ENCODE measurements at places on chromosomes 4 and X. TPM values are rescaled to one million over a fixed set of nuclear protein-coding genes. Genes with fewer than 3 reads are reported as not detected.

DNA sequence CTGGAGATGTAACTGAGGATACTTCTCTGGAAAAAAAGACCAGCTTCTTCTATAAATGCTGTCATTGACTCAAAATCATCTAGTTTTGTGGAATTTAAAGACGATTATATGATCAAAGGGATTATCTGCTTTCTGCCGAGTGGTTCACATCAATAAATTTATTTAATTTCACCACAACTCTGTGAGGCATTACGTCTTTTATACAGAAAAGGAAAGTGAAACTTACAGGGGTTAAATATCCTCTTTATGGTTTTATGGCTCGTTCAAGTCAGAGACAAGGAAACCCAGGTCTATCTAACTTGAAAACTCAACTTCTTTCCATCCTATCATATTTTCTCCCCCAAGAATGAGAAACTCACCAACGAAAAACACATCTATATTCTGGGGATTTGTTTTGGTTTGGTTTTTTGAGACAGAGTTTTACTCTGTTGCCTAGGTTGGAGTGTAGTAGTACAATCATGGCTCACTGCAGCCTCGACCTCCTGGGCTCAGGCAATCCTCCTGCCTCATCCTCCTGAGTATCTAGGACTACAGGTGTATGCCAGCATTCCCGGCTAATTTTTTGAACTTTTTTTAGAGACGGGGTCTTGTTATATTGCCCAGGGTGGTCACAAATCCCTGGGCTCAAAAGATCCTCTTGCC, 377.9 kb upstream of the EMCN start:
- no peak overlapping the region for H3K27ac ChIP-seq
- no peak overlapping the region for H3K4me3 ChIP-seq
- H3K27me3 ChIP-seq, result no peaks in the 10 kb centered on the region
- no peaks in the 10 kb centered on the region for H3K36me3 ChIP-seq
- no peak for DNase-seq

DNA sequence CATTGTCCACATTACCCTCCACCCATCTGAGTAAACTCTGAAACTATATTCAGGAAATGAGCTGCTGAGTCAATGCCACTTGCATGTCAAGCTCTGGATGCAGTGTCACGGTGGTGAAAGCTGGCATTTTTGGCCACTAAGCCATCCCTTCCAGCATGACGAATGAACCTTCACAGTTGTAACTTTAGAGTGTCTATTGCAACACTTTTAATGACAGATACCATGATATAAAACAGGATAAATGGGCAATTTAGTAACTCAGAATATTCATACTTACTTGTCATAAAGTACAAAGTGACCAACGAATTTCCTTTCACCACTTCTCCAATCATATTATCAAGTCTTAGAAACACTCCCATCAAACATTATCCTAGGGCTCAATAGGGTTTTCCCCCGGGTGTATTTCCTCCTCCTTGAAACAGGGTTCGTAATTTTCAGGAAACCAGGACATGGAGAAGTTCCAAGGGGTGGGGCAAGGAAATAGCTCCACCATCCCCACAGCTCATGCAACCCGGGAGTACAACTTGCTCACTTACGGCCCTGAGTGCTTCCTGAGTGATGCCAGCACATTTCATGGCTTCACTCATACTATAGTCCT, 73.1 kb downstream of the MTHFD2L start:
- no peak for DNase-seq
- H3K36me3 ChIP-seq, result no peaks in the 10 kb centered on the region
- no peaks in the 10 kb centered on the region for H3K4me1 ChIP-seq
- H3K27ac ChIP-seq, result no peak overlapping the region
- no peaks in the 10 kb centered on the region for H3K27me3 ChIP-seq

GRCh38 chrX:151825925-151826485, 86.7 kb upstream of the MAGEA4 start:
- no peaks in the 10 kb centered on the region for H3K27me3 ChIP-seq
- no peaks in the 10 kb centered on the region for H3K36me3 ChIP-seq
- H3K4me3 ChIP-seq, result no peak overlapping the region
- no peak for DNase-seq
- H3K4me1 ChIP-seq, result no peaks in the 10 kb centered on the region

Gene PF4V1
- total RNA-seq, result not detected

GRCh38 chr4:141240259-141240658, 19.6 kb downstream of the ZNF330 start:
- no peaks in the 10 kb centered on the region for H3K36me3 ChIP-seq
- no peak for DNase-seq
- no peaks in the 10 kb centered on the region for H3K4me1 ChIP-seq
- no peak overlapping the region for H3K4me3 ChIP-seq
- H3K27me3 ChIP-seq, result no peaks in the 10 kb centered on the region

Gene RASGEF1B
- total RNA-seq, result 16.4 TPM

Gene SLC26A1
- 0.34 TPM for total RNA-seq

Gene GAGE1
- not detected for total RNA-seq

GRCh38 chrX:107384397-107385105, 64.9 kb upstream of the FRMPD3 start:
- no peak overlapping the region for H3K27ac ChIP-seq
- H3K27me3 ChIP-seq, result no peaks in the 10 kb centered on the region
- no peak for DNase-seq
- no peaks in the 10 kb centered on the region for H3K36me3 ChIP-seq
- no peak overlapping the region for H3K4me3 ChIP-seq

Gene YY2
- total RNA-seq, result 0.82 TPM

Gene STPG2
- 1.1 TPM for total RNA-seq

DNA sequence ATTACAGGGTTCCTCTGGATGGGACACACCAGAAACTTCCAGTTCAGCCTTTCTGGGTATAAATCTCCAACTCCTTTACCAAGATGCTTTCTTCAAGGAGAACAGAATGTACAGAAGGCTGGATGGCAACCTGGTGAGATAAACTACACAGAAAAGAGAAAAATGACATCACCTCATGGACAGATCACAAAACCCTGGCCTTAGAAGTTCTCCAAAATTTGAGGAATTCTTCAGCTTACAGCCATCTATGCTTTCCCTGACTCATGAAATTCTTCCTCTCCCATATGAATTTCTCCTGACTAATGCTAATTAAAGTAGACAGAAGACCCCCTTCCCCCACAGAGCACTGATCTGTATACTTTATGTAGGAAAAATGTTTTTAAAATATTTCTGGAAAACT, 345.4 kb downstream of the STIM2 start:
- H3K4me3 ChIP-seq, result no peak overlapping the region
- H3K36me3 ChIP-seq, result no peaks in the 10 kb centered on the region
- no peak overlapping the region for H3K27ac ChIP-seq
- DNase-seq, result no peak

GRCh38 chrX:13428053-13428786, 108.4 kb upstream of the ATXN3L start:
- H3K4me1 ChIP-seq, result no peaks in the 10 kb centered on the region
- H3K36me3 ChIP-seq, result no peaks in the 10 kb centered on the region
- no peak overlapping the region for H3K27ac ChIP-seq
- no peak overlapping the region for H3K4me3 ChIP-seq
- no peaks in the 10 kb centered on the region for H3K27me3 ChIP-seq

DNA sequence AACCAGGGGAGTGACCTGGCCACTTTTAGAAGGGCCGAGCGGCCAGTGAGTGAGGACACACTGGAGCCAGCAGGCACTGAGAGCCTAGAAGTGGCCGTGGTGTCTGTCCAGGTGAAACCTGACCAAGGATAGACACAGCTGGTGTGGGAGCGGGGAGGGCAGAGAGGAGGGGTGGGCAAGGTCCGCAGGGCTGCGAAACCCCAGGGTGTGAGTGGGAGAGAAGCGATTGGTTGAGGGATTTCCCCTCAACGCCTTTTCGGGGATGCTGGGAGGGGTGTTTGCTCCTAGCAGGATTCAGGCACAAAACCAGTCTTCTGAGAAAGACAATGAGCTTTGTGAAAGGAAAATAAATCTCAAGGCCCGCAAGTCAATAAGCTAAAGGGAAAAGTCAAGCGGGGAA, 33.2 kb upstream of the ARSD start:
- no peak for DNase-seq
- no peak overlapping the region for H3K4me3 ChIP-seq
- H3K27me3 ChIP-seq, result no peaks in the 10 kb centered on the region
- H3K36me3 ChIP-seq, result no peaks in the 10 kb centered on the region
- no peak overlapping the region for H3K27ac ChIP-seq
- H3K4me1 ChIP-seq, result no peaks in the 10 kb centered on the region
